T-helper 2 cell treated with Interferon-gamma antibody and Interleukin-4, amounts not matched to agents 100 ng/mL and 5 ng/mL, for 36 hours (primary cell): ENCODE measurements at places on chromosomes 1 and 21. TPM values are rescaled to one million over a fixed set of nuclear protein-coding genes. Genes with fewer than 3 reads are reported as not detected.

ST7L gene
- total RNA-seq, result 13.0 and 14.9 TPM in 2 replicates

SPRR2A gene
- total RNA-seq, result not detected in 2 replicates

HAO2 gene
- total RNA-seq, result not detected in 2 replicates

SLC35F3 gene
- total RNA-seq, result 3.4 and 4.0 TPM in 2 replicates
